Vagina (tissue), 2 donors: ENCODE measurements at places on chromosomes 16 and 17.

- no peak for DNase-seq
These were observed 79.1 kb upstream of the TNRC6C start for GRCh38 chr17:77879226-77879895.

DNA sequence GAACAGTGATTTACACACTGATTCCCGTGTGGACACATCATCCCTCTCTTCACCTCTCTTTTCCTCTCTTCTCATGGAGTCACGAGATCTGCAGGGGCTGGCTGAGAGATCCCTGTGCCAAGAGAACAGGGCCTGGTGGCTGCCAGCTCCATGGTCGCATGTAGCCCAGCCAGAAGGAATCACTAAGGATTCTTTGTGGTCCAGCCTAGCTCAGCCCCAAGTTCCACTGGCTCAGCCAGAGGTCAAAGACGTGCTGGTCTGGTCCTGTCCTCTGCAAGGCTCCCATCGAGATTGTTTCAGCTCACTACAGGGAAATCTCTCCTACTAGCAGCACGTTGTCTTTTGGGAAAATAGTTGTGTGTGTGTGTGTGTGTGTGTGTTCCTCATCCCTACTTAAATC is 66.4 kb downstream of the NDEL1 start:
- no peak for DNase-seq

DNA sequence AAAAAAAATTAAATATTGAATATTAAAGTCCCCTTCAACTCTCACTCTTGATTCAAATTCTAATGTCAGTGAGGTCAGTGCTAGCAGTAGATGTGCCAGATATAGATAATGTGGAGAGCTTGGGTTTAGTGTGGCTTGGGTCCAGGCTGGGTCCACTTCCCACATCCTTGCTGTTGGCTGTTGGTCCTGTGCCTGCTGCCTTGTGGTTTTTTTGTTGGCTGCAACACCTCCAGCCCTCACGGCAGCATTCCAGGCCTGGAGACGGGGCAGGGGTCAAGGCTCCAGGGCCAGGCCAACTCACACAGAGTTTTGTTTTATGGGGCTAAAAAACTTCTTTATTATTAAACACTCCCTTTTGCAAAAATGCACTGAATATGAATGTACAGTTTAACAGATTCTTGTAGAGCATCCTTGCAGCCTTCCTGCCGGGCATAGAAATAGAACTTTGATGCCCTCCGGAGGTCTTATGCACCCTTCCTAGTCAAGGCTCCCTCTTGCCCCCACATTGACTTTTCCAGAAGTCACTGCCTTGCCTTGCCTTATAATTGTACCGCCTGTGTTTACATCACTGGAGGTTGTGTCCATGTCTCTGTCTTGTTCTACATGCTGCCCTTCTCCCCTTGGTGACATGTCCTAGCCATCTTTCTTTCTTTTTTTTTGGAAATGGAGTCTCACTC is 25.5 kb upstream of the MYO15B start:
- DNase-seq: no peak

GRCh38 chr16:86019446-86020047 is 120.6 kb downstream of the IRF8 start:
- no peak for DNase-seq

- no peak for DNase-seq
These were observed 157.1 kb downstream of the RPTOR start for GRCh38 chr17:80701730-80702129.

DNA sequence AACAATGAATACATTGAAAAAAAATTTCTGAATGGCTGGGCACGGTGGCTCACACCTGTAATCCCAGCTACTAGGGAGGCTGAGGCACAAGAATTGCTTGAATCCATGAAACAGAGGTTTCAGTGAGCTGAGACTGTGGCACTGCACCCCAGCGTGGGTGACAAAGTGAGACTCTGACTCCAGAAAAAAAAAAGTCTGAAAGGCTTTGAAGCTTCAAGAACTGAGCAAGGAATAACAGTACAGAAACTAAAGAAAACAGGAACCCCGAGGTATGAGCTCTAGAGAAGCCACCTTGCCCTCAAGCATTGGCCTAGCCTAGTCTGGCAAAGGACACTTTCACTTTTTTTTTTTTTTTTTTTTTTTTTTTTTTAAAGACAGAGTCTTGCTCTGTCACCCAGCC is 45.0 kb downstream of the TEX2 start:
- no peak for DNase-seq

GRCh38 chr16:11328172-11329070 is 16.8 kb upstream of the RMI2 start:
- DNase-seq: no peak

DNA sequence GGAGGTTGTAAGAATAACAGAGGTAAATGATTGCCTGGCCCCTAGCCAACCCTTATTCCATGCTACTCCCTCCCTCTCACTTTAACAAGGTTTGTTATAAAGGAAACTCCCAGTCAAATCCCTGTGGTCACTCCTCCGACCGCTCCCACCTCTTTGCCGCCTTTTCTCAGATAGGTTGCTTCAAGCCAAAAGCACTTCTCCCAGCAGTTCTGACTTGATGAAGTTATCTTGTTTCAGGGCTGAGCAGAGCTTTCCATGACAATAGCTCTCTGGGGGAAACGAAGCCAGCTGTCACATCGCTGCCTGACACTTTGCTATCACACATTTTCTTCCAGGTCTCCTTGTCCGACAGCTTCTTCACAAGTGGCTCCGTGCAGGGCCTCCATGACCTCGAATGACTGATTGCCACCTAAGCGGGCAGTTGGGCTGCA is 278.6 kb downstream of the HAPSTR1 start:
- peak; percentile 86 for DNase-seq

GRCh38 chr17:42608305-42609181 is 631 bp downstream of the RETREG3 start:
- DNase-seq: no peak

GRCh38 chr16:30557707-30557956 is 542 bp downstream of the ZNF764 start:
- no peak for DNase-seq

GRCh38 chr16:74877706-74878105 is 103.1 kb upstream of the FA2H start:
- no peak for DNase-seq

- no peak for DNase-seq
These were observed 1.1 kb upstream of the ZNF747 start for GRCh38 chr16:30535777-30536190.

DNA sequence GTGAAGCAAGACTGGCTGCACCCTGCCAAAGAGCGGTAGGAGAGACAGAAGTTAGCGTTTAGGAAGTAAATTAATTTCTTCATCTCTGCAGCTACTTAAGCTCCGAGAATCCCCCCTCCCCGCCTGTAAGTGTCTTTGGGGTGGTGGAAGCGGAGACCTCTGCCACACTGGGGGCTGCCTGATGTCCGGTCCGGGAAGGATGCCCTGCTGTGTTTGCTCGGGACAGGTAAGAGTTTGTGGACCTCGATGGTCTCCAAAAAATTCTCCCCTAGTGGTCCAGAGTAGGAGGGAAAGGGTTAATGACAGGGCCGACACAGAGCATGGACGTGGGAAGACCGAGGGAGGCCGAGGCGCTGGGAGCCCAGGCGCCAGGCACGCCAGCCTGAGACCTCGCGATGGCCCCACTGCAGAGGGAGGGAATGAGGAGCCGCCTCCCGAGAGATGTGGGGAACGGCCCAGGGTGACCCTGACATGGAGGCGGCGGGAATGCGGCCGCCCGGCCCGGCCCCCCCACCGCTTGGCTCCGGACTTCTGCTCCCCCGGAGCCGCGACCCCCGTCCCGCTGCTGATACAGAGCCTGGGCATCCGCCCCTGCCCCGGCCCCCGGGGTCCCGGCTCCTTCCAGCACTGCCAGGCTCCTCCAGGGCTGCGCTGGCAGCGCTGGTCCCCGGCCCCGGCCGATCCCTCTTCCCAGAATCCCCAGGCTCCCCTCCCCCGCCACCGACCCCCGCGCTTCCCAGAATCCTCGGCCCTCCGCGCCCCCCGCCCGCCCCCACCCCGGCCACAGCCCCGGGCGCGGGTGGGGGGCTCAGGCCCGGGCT is 680 bp downstream of the ZNF629 start:
- no peak for DNase-seq

- no peak for DNase-seq
These were observed 2.0 kb upstream of the THUMPD1 start for GRCh38 chr16:20743591-20743990.

DNA sequence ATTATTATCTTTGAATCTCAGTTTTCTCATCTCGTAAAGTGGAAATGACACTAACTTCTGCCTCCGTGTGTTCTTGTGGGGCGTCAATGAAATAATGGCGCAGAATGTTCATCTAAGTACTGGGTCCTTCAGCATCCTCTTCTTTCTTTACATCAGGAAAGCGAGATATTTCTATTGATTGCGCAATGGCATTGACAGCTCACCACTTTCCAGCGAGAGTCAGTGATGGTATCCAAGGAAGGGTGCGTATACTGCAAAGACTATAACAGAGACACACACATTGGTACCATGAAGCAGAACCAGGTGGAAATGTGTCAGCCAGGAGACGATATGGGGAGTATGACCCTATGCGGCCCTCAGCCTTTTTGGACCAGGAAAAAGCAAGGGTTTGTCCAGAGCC is 162.1 kb downstream of the SHISA9 start:
- no peak for DNase-seq

GRCh38 chr17:45768000-45768399 is 16.1 kb upstream of the CRHR1 start:
- no peak for DNase-seq
